ENCODE measurements at places on chromosomes 1 and 21.

- no peak for DNase-seq
These were observed 12.6 kb upstream of the EPS8L3 start for GRCh38 chr1:109776206-109776835.

GRCh38 chr1:162316187-162316586, 60.5 kb downstream of the SPATA46 start:
- DNase-seq, result no peak

DNA sequence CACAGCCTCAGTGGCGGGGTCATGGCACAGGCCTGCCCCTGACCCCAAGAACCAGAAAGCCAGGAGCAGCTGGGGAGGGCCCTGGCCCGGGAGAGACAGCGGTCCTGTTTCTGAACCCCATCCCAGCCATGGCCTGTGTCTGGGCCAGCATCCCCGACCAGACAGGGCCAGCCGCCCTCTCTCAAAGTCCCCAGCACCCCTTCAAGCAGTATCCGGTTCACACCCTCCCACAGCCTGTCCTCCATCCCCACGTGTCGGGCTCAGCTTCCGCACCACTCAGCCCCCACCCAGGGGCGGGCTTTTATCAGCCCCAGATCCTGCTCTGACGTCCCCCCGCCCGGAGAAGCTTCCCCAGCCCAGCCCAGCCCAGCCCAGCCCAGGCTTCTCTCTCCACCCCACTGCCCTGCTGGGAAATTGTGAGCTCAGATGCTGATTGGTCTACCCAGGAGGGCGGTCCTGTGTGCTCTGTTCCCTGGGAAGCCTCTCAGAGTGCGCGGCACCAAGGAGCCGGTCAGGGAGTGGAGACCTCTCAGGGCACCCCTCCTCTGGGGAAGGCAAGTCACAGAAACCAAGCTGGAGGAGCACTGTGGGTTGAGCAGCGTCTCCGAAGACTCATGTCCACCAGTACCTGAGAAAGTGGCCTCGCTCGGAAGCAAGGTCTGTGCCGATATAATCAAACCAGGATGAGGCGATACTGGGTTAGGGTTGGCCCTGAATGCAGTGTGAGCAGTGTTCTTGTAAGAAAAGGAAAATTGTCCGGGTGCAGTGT, 4.7 kb upstream of the FAAP20 start:
- peak; percentile 86 for DNase-seq

GRCh38 chr1:4848431-4848830, 194.0 kb downstream of the AJAP1 start:
- no peak for DNase-seq

GRCh38 chr1:8554956-8555534, 237.1 kb downstream of the SLC45A1 start:
- DNase-seq, result no peak

DNA sequence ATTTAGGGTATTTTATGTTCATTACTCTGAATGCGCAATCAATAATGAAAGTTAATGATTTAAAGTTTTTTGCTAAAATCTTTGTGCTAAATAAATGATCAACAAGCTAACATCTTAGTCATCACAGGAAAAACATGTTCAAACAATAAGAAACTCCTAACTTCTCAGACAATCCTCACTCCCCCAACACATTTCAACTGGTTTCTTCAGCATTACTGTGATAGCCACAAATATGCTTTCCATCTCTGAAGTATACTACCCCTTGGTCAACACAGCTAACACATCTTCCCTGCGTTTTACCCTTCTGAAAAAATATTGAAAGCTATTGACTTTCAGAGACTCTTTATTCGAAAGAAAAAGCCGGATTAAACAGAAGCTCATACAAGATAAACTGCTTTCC, 85.8 kb downstream of the ZNF644 start:
- DNase-seq, result no peak

DNA sequence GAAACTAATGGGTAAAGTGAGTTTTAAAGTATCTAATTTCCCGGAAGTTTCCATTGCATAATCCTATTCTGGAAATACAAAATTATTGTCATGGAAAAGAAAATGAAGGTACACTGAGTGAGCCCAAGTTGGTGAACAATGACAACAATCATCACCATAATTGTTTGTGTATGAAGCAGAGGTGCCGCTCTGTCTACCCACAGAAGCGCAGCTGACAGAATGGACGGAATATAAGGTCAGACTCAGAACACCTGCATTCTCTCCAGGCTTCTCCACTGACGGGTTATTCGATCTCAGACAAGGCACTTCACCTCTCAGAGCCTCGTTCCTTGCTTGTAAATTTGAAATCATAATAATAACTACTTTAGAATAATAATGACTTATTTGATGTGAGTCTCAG, 99.1 kb upstream of the NGF start:
- no peak for DNase-seq

DNA sequence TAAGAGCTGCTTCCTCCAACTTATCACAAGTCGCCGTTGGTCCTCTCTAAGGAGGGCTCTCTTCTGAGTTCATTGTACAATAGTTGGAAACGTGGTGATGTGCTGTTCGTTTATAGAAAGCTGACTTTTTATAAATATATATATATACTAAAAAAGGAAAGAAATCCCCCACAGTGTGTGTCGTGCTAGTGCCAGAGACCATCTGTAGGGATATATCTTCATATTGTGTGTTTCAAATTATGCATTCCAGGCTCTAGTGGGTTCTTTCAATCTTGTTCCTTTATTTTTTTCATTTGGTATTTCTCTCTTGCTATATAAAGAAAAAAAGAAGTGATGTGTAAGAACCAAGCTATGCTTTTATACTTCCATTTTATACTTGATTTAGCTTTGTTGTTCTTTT, 111.8 kb downstream of the TAS1R2 start:
- DNase-seq, result no peak

- no peak for DNase-seq
These were observed 39.0 kb upstream of the DENND1B start for GRCh38 chr1:197814306-197814705.

DNA sequence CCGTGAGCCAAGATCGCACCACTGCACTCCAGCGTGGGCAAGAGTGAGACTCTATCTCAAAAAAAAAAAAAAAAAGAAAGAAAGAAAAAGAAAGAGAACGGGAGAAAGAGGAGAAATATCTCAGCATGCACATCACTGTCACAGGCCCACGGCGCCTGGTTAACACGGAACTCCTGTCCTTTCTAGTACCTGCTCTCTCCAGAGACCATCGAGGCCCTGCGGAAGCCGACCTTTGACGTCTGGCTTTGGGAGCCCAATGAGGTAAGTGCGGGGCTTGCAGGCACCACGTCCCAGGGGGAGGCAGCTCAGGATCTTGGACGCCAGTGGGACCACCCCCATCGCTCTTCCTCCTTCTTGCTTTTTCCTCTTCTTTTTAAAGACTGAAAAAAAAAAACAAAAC, 100.4 kb downstream of the PDE9A start:
- DNase-seq, result no peak

DNA sequence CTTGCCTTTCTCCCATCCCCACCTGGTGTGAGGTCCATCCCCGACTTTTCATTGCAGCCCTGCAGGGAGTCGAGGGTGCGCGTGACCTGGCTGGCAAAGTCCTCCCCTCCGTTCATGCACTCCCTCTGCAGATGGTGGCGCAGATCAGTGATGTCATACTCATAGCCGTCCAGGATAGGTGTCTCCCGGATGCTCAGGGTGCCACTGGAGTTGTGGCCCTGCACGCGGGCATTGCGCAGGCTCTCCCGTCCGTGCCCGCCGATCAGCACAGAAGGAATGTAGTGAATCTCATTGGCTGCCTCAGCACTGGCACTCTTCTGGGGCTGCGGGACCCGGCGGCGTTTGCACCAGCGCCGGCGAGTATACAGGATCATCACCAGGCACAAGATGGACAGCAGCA, 132.1 kb downstream of the ASTN1 start:
- DNase-seq, result no peak

DNA sequence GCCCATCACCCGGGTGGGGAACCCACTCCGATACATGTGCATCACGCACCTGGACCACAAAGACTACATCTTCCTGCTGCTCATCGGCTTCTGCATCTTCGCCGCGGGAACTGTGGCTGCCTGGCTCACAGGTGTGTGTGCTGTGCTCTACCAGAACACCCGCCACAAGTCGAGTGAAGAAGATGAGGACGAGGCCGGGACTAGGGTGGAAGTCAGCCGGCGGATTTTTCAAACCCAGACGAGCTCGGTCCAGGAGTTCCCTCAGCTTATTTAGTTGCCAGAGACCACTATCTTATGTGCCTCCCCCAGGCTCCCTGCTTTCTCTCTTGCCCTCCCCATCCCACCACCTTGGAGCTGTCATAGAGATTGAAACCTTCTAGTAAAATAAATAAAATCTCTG, 19.8 kb downstream of the LRRC52 start:
- DNase-seq, result no peak

GRCh38 chr1:190439447-190439846, 38.2 kb downstream of the BRINP3 start:
- DNase-seq, result no peak

DNA sequence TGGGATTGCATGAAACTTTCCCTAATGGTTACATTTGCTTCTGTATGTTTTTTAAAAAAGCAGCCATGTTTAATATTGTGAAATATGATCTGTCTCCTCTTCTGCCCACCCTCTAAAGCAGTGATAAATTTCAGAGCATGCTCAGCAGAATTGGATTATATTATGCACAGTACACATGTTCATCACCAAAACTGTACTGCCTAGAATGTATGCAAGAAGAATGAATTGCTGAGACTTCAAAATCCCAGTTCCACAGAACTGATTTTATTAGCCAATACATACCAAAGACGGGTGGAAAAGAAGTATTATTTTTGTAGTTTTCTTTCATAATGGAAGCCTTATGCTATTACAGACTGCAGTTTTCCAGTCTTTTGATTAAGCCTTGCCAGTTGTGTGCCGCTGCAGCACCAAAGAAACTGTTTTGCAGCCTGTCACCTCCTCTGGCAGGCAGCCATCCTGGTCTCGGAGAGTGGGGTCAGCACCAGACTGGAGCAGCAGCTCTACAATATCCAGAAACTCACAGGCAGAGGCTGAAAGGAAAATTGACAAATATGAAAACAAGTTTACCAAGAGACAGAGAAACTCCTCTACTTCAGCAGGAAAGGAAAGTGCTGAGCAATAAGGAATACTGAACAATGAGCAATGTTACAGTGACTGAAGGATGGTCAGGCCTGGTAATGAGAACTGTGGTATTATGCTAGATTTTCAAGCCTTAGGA, 58.1 kb downstream of the LHX4 start:
- DNase-seq, result no peak

DNA sequence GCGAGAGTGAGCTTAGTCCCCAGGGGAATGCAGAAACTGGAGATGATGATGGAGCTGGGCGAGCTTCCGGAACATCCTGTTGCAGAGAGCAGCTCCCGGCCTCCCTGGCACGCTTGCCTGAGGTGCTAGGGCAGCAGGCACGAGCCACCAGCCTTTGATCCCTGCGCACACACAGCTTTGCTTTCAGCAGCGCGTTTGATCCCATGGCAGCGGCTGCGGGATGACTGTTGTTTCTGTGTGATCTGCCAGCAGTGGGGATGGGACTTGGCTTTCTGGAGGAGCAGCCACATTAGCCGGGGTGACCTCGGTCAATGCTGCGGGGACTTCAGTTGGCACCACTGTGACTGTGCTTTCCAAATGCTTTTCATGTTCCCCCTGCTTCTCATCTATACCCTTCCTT, 193.2 kb downstream of the KAZN start:
- no peak for DNase-seq

GRCh38 chr1:204971517-204972336, 71.3 kb upstream of the CNTN2 start:
- no peak for DNase-seq

GRCh38 chr1:59013276-59013927, 229.6 kb upstream of the JUN start:
- no peak for DNase-seq

DNA sequence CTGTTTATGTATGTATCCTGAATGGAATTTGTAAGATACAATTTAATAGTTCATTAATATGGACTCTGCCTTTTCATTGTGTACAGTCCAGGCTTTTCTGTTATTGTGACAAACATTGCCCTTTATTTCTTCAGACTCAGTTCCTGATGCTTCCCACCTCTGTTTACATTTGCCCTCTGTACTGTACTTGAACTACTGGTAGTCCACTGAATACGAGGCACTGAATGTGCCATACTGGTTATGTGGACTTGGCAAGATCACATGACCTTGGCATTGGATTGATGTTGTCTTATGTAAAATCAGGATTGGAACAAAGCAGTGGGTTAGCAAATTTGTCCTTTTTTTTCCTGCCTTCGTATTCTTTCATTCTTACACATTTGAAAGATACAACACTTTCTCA, 27.8 kb downstream of the RALGPS2 start:
- DNase-seq, result no peak

GRCh38 chr1:14083706-14084105, 383.7 kb downstream of the PRDM2 start:
- DNase-seq, result no peak

DNA sequence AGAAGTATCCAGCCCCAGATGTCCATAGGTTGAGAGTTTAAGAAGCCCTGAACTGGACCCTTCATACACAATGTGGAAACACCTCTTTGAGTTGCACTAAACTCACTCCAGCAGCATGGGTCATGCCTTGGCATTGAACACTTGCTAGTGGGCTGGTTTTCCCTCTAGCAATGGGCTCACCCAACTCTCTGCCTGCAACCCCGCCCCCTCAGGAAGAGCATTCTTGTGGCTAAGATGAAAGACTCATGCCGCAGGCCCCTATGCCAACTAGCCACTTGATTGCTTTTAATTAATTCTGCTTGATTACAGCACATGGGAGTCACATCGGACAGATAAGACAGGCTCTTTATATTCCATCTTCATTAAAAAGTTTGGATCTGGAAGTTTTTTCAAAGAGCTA, 136.5 kb upstream of the GJB5 start:
- DNase-seq, result no peak

GRCh38 chr1:244242446-244242845, 191.4 kb downstream of the ZBTB18 start:
- DNase-seq, result no peak

DNA sequence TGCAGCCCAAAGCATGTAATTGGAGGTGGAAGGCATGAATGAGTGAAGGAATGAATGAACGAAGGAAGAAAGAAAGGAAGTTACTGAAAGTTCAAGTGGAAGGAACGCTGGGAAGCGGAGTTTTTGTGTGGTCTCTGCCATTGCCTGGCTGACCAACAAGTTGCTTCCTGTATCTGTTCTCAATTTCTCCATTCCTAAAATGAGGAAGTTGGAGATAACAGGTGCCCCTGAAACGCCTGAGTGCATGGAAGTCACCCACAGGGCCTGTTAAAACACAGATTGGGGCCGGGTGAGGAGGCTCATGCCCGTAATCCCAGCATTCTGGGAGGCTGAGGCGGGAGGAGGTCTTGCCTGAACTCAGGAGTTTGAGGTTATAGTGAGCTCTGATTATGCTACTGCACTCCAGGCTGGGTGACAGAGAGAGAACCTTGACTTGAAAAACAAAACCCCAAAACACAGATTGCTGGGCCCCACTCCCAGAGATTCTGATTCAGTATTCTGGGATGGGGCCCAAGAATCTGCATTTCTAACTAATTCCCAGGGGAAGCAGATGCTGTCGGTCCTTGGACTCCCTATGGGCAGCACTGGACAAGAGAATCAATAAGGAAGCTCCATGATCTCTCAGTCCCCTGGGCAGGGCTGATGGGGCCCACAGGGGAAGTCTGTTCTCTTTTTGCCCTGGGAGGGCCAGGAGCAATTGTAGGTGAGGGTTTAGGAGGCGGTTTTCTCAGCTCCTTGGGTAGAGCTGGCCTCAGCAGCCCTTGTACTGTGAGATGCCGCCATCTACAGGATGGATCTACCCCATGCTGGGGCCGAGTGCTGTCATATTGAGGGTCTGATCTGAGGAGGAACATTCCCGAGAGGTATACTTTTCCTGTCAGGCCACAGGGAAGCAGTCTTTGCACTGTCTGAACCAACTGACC, 3.3 kb upstream of the CNR2 start:
- DNase-seq, result peak; percentile 6
